Ureter (tissue), 1 donor: ENCODE measurements at places on chromosomes 1 and 21.

- DNase-seq = no peak
Observed at GRCh38 chr1:163672976-163673758, 351.4 kb downstream of the NUF2 start.

DNA sequence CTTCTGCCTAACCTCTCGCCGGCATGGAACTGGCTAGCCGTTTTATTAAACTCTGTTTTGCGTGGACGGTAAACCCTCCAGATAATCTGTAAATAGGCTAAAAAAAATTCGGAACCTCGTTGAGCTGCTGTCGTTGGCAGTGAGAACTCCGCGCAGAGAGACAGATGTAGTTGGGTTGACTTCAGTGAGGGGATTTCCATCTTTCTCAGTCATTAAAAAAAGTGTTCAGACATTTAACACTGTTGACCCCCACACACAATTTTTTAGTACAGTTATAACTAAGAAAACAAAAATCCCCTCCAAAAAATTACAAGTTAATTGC lies 464 bp downstream of the PARK7 start:
- no peak for DNase-seq

DNA sequence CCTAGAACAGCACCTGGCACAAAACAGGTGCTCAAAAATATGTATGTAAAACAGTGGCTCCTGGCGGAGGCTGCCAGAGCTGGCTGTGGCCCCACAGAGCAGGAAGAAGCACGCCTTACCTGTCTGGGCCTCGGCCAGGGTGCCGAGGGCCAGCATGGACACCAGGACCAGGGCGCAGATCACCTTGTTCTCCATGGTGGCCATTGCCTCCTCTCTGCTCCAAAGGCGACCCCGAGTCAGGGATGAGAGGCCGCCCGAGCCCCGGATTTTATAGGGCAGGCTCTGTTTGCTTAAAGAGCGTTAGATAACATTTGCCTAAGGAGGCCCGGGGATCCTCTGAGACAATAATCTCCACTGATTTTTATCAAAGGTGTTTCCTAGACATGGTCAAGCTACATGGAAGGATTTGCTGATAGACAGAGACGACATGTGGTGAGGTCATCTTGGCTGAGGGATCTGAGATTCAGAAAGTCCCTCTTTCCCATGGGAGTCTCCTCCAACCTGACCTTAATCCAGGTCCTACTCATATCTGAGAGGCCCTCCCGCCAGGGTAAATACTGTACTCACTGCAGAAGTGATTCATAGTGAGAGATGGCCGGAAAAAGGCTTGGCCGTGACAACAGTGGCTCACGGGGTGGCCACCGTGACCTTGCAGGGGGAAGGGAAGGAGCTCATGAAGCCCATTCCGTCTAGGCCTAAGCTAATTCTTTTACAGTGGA lies at the start of gene TFF1:
TFF1 (minus strand) TSS at position 244 of the 719 bp plus-strand sequence; CDS start at position 204, 40 bp downstream.
- no peak for DNase-seq

DNA sequence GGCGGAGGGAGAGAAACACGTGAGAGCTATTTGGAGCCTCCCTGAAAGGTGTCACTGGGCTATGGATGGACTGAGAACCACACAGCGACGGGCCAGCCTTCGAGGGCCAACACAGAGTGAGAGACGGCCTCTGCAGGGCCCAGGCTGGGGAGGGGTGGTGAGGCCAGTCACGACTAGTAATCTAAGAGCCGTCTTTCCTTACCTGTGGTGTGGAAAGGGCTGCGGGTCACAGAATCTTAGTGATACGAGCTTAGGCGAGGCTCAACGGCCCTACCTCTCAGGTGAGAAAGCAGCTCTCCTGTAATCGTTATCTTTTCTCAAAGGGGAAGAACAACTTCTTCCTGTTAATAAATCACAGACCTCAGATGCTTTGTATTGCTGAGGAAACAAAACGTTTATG lies 33.4 kb upstream of the COX20 start:
- no peak for DNase-seq

- DNase-seq = no peak
Observed at GRCh38 chr1:954927-955326, 4.1 kb downstream of the NOC2L start.

DNA sequence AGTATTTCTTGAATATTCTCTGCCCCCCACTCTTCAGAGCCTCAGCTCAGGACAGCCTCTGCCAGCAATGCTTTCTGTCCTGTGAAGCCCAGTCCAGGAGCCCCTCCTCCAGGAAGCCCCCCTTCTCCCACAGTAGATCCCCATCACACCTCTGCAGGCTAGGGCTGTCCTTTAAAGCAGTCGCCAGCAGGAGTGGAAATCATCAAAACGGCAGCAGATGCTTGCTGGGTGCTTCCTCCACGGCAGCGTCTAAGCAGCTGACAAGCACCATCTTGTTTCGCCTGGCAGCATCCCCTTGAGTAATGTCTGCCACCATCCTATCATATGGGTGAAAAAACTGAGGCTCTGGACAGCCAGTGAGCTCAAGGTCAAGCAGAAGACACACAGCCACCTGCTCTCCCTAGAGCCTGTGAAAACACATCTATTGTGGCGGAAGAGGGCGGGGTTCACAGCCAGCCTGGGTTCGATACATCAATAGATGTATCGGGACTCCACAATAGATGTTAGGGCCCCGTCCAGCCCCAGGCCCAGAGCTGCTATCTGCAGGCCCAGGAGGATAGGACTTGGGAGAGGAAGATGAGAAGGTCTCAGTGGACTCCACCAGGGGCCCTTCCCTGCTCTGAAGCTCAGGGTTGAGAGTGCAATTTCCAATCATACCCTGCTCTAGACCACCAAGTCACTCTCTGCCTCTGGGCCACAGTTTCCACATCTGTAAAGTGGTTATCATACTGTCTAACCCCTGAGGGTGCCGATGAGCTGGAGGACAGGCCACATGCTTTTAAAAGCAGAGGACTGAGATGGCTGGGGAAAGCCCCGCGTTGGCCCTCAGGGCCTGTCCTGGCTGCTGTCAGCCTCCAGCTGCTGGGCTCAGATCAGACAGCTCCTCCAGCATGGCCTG lies 17.5 kb downstream of the RUNX3 start:
- no peak for DNase-seq

DNA sequence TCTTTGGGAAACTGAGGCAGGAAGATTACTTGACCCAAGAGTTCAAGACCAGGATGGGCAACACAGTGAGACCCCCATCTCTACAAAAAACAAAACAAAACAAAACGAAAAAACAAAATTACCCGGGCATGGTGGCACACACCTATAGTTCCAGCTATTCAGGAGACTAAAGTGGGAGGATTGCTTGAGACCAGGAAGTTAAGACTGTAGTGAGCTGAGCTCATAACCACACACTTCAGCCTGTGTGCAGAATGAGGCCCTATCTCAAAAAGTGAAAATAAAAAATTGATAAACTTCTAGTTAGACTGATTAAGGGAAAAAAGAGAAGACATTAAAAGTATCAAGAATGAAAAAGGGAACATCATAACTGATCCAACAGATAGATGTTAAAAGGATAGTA lies 154.0 kb downstream of the RHOU start:
- DNase-seq = peak; percentile 7

GRCh38 chr1:117656202-117656641 lies 50.4 kb downstream of the TENT5C start:
- DNase-seq = no peak

DNA sequence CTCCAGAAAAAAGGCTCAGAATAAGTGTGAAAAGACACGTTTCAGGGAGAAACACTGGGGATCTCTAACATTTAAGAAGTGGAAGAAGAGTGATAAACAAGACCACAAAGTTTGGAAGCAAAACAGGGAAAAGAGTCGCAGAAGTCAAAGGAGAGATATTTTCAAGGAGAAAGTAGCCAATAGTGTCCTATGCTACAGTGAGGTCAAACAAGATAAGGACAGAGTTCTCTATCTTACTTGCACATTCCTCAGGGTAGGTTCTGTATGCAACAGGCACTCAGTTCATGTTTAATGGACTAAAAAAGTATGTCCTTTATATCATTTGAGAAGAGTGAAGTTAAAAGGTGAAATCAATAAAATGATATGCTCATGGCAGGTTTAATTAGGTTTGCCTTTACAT lies 13.8 kb upstream of the EDEM3 start:
- DNase-seq = no peak

GRCh38 chr1:17191990-17192242 lies 13.0 kb upstream of the PADI1 start:
- peak; percentile 28 for DNase-seq

GRCh38 chr1:240256836-240257503 lies 165.3 kb downstream of the FMN2 start:
- DNase-seq = no peak

GRCh38 chr1:104266612-104267011 lies 516.9 kb downstream of the AMY1C start:
- DNase-seq = no peak

GRCh38 chr1:5597991-5598823 lies 394.0 kb downstream of the NPHP4 start:
- DNase-seq = peak; percentile 70

- no peak for DNase-seq
Observed at GRCh38 chr1:198267921-198268320, 111.1 kb downstream of the NEK7 start.

DNA sequence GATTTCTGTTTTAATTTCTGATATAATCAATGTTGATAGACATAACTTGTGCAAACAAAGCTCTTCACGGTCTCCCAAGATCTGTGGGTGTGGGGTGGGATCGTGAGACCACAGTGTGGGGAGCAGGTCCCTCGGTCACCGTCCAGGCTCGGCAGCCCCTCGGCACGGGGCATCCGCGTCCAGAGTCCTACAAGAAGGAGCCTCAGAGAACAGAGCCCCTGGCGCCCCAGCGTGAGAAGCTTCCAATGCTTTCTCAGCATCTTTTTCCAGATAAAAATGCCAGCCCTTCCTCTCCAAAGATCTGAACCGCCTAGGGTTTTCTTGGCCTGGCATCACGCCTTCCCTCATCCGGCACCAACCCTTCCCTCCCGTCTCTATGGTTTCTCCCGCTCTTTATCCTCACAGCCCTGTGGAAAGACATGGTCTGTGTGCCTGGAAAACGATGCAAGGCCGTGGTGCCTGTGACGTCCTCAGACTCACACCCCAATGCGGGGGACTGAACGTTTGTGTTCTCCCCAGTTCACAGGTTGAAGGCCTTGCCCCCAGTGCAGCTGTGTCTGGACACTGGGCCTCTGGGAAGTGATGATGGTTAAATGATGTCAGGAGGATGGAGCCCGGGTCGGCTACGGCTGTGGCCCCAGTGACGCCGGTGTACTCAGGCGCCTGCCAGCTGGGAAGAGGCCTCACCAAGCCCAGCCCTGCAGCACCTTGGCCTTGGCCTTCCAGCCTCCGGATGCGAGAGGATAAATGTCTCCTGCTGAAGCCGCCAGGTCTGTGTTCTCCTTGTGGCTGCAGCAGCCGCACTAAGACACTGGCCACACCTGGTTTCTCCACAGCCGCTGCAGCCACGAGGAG lies 45.9 kb upstream of the COL6A2 start:
- DNase-seq = peak; percentile 41
